Bronchial smooth muscle cell (primary cell): ENCODE measurements at places on chromosomes 3 and 15. TPM values are rescaled to one million over a fixed set of nuclear protein-coding genes. Genes with fewer than 3 reads are reported as not detected.

The SI gene
- total RNA-seq: not detected in 2 replicates

The SCN11A gene
- total RNA-seq: under 0.01 TPM in 1 of 2 replicates, not detected in the other

The SAMD7 gene
- total RNA-seq: not detected in 2 replicates

The CEMIP gene
- total RNA-seq: 27.4 and 78.4 TPM in 2 replicates

The CKMT1A gene
- 0.16 and 0.26 TPM in 2 replicates for total RNA-seq

The MINAR1 gene
- 0.43 and 0.63 TPM in 2 replicates for total RNA-seq
